ENCODE measurements at places on chromosomes 1 and 21. TPM values are rescaled to one million over a fixed set of nuclear protein-coding genes. Genes with fewer than 3 reads are reported as not detected.
A peak's percentile ranks its signal among the peaks of the same experiment; 100 is the strongest.

Gene ADORA3
- not detected for total RNA-seq

Gene ACTL8
- not detected for total RNA-seq

- no peak overlapping the region for H3K27ac ChIP-seq
- no peak overlapping the region for H3K4me3 ChIP-seq
- no peaks in the 10 kb centered on the region for H3K4me1 ChIP-seq
Measured at GRCh38 chr1:42999308-42999707, 40.6 kb upstream of the SLC2A1 start.

GRCh38 chr21:19018529-19018928 is 614.9 kb upstream of the TMPRSS15 start:
- H3K4me1 ChIP-seq, result no peaks in the 10 kb centered on the region
- no peaks in the 10 kb centered on the region for H3K27me3 ChIP-seq
- H3K27ac ChIP-seq, result no peak overlapping the region
- DNase-seq, result no peak
- no peak overlapping the region for H3K4me3 ChIP-seq

Gene OR2L3
- total RNA-seq, result not detected

DNA sequence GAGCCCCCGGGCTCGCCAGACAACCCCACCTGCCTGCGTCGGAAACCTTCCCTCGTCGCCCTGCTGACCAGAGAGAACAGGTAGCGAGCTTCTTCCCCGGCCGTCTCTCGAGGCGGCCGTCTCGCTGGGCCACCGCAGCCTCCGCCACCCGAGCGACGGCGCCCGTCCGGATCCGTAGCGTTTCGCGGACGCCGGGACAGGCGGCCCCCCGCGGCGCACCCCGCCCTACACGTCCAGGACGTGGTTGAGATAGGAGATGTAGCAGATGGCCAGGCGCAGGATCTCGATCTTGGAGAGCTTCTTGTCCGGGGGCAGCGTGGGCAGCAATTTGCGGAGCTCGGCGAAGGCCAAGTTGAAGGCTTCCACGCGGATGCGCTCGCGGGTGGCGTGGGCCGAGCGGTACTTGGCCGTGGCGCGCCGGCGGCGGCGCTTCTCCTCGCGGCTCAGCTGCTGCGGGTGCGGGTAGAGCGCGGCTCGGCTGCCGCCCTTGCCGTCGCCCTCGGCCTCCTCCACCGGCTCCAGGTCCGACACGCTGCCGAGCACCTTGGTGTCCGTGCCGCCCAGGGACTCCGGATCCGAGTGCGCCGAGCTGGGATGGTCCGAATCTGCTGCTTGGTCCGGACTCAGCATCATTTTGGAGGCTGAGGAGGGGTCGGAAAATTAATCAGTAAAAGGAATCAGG is 3.0 kb downstream of the NHLH2 start:
- no peak overlapping the region for H3K27ac ChIP-seq
- H3K36me3 ChIP-seq, result no peaks in the 10 kb centered on the region
- no peak for DNase-seq
- peaks cover 48% of the 10 kb centered on the region for H3K27me3 ChIP-seq
- no peak overlapping the region for H3K4me3 ChIP-seq
- peaks cover 3% of the 10 kb centered on the region for H3K4me1 ChIP-seq

GRCh38 chr1:230869500-230869899 is 1.2 kb upstream of the C1orf198 start:
- no peak overlapping the region for H3K27ac ChIP-seq
- H3K36me3 ChIP-seq, result no peaks in the 10 kb centered on the region
- H3K27me3 ChIP-seq, result peaks cover 23% of the 10 kb centered on the region
- peak overlapping the region; percentile 60 for H3K4me3 ChIP-seq
- H3K4me1 ChIP-seq, result peaks cover 11% of the 10 kb centered on the region

DNA sequence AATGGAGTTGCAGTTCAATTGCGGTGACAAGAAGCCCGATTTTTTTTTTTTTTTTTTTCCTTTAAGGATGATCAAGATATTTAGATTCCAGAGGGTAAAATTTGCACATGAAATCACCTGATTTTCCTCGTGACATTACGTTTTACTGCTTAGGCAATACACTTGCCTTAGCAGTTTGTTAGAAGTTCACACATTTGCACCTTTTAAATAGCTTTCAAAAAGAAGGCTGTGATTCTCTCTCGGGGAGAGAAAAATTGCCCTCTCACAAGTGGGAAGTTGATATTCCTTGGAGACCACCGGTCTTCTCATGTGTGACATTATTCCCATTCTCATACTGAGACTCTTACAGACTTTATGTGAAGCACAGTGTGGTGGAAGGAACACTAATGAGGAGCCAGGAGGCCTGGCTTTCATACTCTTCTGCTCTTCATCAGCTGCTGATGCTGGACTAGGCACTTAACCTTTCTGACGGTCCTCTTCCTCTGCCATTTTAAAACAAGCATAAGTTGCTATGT is 69.8 kb upstream of the HSPA13 start:
- H3K27ac ChIP-seq, result peak overlapping the region; percentile 94
- H3K4me3 ChIP-seq, result peak overlapping the region; percentile 73
- H3K4me1 ChIP-seq, result peaks cover 41% of the 10 kb centered on the region
- no peaks in the 10 kb centered on the region for H3K27me3 ChIP-seq
- DNase-seq, result no peak

All from natural killer cell treated with Interleukin-12 subunit alpha and Interleukin-12 subunit beta and Interleukin-15 and Interleukin-18, amount 100 ng/mL, for 72 hours (primary cell).